T47D (cell line): ENCODE measurements at places on chromosomes 2 and 18.

- no peak for DNase-seq
Measured at GRCh38 chr2:30405260-30405605, 41.8 kb upstream of the LCLAT1 start.

DNA sequence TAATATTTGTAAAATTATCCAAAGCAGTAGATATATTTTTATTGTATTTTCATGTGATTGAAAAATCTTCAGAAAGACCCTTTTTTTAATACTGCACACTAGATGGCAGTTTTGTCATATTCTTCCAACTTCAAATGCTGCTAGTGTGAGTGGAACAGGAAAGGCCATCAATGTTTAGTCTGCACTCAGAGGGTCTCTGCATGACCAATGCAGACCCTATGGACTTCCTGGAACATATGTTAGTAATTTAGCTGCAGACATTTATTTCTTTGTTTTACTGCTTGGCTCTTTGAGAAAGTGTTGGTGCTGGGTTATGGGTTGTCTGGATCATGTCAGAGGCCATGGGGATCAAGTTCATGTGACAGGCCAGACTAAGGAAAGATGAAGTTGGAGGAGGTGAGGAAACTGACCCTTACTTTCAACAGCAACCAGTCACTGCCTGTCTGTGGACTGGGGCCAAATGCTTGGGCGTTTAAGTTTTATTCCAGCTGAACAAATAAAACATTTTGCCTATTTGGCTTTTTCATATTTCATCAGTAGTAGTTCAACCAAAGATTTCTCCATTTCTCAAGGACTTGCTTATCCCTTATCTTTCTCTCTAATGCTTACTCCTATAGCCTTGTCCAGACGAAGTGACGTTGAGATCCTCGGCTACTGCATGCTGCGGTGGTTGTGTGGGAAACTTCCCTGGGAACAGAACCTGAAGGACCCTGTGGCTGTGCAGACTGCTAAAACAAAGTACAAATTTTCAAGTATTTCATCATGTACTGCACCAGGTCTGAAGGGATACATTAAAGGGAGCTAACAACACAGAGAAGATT is 84.8 kb downstream of the VRK2 start:
- no peak for DNase-seq

- no peak for DNase-seq
Measured at GRCh38 chr18:50586710-50587109, 26.8 kb downstream of the MAPK4 start.

DNA sequence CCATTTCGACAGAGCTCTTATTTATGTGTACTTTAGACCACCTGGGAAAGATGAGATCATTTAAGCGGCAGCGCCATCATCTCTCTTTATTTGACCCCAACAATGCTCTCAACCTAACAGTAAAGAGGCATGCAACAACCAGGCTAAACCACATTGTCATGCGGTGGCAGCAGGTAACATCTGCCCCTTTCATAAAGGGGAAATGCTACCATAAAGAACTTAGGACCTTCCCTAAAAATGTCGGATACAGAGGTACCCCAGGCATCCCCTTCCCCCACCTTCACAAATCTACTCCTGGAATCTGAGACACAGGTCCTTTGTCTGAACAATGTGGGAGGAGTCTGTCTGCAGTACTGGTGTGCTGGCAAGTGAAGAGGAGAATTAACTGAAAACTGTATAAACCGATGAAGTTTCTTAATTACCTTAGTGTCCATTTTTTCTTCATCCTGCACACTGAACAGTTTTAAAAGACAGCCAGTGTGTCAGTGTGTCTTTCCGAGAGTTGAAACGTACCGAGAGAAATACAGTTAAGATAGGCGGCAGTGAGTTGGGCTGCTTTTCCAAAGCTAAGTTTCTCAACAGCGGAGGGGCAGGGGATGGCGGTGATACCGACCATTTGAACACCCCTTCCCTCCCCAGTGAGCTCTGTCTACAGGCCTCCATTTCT is 1.9 kb downstream of the MEX3C start:
- peak; percentile 35 for DNase-seq

- no peak for DNase-seq
Measured at GRCh38 chr18:60554967-60555366, 182.4 kb upstream of the MC4R start.

- DNase-seq: no peak
Measured at GRCh38 chr2:216588861-216589710, 44.1 kb upstream of the IGFBP2 start.

GRCh38 chr2:202848813-202849212 is 22.8 kb downstream of the ICA1L start:
- DNase-seq: no peak

GRCh38 chr18:24999650-25000267 is 352.2 kb downstream of the ZNF521 start:
- no peak for DNase-seq

DNA sequence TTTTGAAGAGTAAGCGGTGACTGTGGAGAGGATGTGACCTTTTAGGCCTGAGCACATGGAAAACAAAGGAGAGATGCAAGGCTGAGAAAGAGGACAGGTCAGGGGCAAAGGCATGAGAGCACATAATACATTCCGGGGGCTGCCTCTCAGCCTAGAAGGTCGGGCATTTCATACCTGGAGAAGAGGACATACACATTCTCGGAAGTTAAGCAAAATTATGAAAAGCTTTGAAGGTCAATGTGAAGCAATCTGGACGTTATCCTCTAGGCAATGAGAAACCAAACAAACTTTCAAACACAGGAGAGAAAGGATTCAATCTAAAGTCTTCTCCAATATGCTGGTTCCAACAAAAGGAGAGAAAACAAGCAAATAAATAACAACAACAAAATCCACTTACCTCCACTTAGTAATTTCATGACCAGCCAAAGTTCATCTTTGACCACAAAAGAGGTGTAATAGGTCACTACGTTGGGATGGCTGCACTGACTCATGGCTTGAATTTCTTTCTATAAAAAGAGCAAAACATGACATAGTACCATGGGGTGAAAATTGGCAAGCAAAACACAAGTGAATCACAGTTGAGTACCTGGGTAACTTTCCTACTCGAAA is 80.4 kb downstream of the STK39 start:
- DNase-seq: no peak

DNA sequence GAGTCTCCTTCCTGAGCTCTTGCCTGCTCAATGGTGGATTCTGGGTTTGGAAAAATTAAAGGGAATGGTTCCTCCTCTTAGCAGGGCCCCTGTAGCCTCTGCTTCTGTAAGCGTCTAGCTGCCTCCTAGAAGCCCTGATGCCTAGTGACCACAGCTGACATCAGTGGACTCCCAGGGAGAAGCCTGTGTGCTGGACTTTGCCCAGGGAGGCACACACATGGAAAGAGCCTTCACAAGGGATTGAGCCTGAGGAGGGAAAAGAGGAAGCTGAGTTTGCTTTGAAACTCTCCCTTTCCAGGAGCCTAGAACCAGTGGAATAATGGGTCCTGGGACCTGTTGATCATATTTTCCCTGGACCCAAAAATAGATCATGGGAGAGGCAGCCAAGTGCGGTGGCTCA is 1.4 kb upstream of the CFAP65 start:
- DNase-seq: no peak

DNA sequence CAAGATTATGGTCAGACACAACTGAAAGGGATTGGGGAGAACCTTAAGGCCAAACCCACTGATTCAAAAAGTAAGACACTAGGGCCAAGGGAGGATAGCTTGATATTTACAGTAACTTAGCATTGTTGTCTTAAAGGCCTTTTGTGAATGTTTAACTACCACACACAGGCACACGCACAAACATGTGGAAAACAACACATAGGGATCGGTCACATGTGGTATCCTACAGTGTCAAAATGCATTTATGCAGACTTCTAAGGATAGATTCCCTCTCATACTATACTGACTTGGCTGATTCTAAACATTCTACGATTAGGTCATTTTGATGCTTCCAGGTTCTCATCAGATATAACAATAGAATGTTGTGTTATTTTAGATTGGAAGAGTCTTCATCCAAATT is 638.9 kb upstream of the LRRTM1 start:
- DNase-seq: no peak

DNA sequence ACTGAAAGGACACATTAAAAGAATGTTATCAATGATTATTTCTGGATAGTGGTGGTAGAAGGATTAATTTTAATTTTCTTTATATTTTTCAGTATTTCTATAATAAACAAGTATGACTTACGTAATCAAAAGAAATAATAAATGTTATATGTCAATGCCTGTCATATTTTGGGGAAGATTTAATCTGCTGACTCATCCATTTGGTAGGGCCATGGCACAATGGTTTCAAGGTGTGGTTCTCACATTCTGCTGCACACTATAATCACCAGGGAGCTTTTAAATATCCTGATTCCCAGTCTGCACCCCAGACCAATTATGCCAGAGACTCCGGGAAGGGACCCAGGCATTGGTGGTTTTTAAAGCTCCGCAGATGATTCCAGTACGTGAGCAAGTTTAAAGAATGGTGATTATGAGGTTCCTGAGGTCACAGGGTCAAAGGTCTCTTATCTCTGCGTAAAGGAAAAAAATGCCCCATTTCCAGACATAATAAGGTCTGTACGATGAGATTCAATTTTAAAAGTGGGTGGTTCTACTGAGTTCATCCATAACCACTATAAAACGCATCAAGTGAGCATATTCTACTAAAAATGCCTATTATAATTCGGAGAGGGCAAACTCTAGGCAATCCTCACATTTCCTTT is 27.2 kb downstream of the WIPF1 start:
- no peak for DNase-seq

DNA sequence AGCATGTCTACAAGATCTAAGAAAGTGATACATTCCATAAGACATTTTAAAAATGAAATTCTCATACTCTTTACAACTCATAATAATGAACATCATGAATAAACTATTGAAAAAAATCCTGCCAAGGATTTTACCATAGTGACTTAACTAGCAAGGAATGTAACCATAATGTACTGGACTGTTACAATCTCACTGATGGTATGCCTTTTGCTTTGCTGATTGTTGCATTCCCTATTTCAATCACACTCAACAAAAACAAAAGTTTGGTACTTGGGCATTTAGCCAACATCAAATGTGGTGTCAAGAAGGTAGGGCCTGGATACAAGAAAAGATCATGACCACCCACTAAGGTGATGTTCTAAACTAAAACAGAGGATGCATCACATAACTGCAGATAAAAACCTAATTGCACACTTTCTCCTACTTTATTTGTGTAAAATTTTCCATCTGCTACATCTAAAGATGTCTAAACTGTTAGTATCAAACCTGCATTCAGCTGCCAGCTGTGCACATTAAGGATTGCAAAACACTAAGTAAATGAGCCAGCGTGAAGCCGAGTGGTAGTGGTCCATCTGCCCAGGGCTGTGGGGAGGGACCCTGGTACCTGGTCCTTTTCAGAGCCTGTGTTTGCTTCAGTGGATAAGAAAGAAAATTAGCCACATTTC is 564.4 kb downstream of the ZEB2 start:
- no peak for DNase-seq

DNA sequence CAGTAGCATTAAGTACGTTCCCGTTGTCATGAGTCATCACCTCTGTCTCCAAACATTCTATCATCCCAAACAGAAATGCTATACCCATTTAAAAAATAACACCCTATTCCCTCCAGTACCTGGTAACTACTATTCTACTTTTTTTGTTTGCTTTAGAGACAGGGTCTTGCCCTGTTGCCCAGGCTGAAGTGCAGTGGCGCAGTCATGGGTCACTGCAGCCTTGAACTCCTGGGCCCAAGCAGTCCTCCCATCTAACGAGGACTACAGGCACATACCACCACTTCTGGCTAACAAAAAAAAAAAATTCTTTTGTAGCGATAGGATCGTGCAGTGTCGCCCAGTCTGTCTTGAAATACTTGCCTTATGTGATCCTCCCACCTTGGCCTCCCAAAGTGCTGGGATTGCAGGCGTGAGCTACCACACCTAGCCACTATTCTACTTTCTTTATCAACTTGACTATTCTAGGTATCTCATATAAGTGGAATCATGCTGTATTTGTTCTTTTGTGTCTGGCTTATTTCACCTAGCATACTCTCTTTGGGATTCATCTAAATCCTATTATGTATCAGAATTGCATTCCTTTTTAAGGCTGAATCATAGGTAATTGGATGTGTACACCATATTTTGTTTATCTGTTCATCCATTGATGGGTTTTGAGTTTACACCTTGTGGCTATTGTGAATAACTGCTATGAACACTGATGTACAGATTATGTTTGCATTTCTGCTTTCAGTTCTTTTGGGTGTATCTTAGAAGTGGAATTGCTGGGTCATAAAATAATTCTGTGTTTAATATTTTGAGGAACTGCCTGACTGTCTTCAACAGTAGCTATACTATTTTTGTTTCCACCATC is 14.4 kb downstream of the ZCCHC2 start:
- DNase-seq: no peak

DNA sequence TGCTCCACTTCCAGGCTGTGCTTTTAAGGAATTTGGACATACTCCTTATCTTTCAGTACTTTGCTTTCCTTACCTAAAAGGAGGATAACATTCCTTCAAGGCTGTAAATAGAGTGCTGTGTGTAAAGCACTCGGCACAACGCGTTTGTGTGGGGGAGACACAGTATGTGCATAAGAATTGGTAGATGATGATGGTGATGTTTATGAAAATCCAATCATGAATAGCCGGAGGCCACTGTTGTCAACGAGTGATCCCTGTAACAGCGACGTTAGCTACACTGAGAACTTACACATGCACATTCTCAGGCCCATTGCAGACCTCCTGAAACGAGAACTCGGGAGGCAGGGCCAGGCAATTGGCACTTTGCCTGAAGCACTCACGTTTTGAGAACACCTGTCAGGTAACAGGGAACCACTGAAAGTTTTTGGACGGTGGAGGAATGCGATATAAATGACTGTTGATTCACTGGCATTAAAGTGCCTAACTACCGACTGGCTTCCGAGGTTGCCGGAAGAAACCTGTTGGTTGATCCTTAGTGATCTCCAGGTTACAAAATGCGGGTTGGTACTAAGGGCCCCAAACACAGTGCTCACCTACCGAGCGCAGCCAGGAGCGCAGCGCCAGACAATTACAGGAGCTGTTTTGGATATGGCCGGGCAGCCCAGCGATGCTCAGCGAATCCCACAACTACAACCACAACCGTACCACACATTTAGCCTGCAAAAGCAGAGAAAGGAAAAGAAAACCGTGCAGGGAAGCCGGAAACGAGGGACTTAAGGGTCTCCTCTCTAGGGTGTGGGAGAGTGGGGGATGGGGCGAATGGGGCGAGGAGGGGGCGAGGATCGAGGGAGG is 1.0 kb upstream of the MAP4K4 start:
- no peak for DNase-seq

- DNase-seq: no peak
Measured at GRCh38 chr2:185970148-185970852, 231.7 kb downstream of the FSIP2 start.
